Astrocyte (in vitro differentiated cells and primary cell): ENCODE measurements at places on chromosomes 3 and 15. TPM values are rescaled to one million over a fixed set of nuclear protein-coding genes. Genes with fewer than 3 reads are reported as not detected.

Gene TPM1
- 2,922 and 3,062 TPM in 2 replicates for total RNA-seq

DNA sequence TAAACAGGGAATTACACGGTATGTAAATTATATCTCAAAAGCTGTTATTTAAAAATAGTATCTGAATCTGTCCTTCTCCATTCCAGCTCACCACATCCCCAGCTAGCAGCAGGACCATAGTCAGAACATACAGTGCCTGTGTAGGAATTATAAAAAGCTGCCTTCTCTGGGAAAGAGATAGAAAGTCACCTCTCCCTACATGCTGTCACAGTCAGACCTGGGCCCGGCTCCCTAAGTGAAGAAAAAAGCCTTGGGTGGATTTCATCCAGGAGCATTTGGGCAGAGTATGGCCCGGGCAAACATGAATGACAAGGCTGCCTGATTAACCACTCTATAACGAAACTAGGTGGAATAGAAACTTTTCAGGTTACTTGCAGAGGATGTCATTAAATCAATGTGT, 144.1 kb downstream of the CNTN3 start:
- DNase-seq = no peak

DNA sequence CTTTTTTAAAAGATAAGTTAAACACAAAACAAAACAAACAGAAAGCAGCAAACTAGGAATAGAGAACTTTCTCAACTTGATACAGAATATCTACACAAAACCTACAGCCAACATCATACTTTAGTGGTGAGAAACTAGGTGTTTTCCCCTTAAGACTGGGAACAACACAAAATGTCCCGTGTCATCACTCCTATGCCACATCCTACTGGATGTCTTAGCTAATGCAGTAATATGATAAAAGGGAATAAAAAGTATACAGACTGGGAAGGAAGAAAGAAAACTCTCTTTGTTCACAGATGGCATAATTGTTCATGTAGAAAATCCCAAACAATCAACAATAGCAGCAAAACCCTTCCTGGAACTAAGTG, 45.9 kb downstream of the TMEM45A start:
- no peak for DNase-seq

Gene DIPK2A
- 11.7 and 19.1 TPM in 2 replicates for total RNA-seq

Gene ATP8B4
- 0.23 and 0.31 TPM in 2 replicates for total RNA-seq
